ENCODE measurements at places on chromosomes 12 and 14.

DNA sequence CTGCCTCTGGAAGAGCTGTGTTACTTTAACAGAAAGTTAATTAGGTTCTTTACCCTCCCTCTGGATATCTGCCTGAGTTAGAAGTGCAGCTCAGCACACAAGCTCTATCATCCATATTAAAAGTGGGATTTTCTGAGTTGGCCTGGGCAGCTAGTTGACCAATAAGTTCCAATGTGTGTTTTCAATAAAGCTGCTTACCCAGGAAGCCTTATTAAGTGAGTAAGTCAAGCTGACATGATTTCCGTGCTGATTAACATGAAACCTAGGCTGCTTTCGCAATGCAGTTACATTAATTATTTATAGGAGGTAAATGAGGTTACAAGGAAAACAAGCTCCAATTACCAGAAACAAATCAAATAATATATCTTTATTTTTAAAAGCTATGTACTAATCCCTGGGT lies 4.8 kb downstream of the NEUROD4 start:
- DNase-seq = no peak

GRCh38 chr14:55361190-55361589 lies 50.4 kb downstream of the ATG14 start:
- DNase-seq = no peak

GRCh38 chr14:52735921-52736489 lies 6.0 kb downstream of the STYX start:
- no peak for DNase-seq

- DNase-seq = no peak
Measured at GRCh38 chr14:22210026-22210425, 379.0 kb downstream of the DAD1 start.

- DNase-seq = no peak
Measured at GRCh38 chr12:79858518-79858917, 76.4 kb downstream of the PPP1R12A start.

DNA sequence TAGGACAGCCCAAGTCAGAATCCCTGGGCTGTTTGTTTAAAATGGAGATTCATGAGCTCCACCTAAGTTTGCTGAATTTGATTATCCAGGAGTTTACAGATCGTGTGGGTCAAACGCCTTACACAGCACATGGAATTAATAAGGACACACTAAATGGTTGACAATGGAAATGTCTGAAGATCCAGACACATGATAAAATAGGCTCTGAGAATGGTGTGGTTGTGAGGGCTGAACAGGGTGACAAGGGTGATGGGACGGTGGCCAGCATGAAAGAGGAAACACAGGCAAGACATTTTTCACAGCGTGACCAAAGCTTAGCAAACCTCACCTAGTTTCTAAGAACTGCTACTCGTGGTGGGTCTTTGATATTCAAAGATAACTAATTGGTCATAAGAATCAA lies 12.5 kb downstream of the VWF start:
- no peak for DNase-seq

GRCh38 chr12:47077206-47078085 lies 2.0 kb upstream of the PCED1B start:
- DNase-seq = no peak

DNA sequence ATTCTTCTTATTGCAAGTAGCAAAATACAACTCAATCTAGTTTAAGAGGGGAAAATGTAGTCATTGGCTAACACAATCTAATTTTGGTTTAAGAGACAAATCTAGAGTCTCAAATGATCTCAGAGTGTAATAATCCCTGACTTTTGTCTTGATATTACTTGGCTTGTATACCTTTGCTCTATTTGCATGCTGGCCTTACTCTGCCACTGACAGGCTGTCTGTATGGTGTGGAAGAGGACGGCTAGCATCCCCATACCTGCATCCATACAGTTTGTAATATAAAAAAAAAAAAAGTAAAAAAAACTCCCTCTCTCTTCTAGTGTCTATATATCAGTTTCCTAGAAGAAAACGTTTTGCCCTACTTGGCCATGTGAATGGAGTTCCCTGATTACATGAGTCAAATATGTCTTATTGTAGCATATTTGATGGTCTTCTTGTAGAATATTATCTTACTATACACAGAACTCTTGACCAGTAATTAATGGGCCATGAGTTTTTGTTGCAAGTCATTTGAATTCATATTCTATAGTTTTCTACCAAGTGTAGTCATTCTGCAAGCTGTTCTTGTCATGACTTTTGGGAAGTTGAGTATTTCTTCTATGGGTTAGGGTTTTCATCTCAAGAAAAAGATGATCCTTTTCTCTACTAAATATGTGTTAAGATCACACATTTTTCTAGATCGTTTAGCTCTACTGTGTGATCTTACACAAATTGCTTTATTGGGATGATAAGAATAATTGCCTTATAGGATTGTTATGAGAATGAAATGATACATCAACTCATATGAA lies 8.2 kb downstream of the HIF1A start:
- DNase-seq = no peak

DNA sequence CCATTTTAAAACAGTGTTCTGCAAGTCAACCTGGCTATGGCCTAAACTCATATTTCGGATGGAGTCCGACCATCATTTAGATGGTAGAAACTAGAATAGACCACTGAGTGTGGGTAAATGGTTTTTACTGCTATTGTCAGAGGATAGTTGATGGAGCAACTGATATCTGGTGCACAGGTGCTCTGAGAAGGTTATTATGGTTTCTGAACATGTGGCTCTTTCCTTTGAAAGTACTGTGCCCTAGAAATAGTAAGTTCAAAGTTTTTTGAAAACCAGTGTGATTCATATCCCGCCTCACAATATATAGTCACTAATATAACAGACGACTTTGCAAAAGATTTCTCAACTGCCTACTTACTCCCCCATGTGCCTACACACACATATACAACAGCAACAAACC lies 64.4 kb upstream of the BTG1 start:
- DNase-seq = no peak

- DNase-seq = no peak
Measured at GRCh38 chr14:101350021-101350420, 211.3 kb upstream of the DIO3 start.

DNA sequence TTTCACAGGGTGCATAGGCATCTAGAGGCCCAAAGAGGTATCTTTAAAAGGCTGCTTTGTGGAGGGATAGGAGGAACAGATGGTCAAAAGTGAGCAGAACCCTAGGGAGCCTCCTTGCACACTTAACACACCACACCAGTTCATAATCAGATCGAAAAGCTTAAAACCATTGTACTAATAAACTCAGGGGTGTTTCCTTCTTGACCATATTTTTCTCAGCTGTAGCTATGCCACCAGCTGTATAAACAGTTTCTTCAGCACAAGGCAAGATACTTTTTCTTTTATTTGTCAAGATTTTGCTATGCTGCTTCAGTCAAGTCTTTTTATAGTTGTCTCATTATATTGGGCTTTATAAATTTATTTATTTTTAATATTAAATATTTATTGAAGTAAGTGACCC lies 88.7 kb downstream of the RIC8B start:
- no peak for DNase-seq

- DNase-seq = no peak
Measured at GRCh38 chr12:104414581-104415341, 42.0 kb upstream of the CHST11 start.
